Activated CD8-positive, alpha-beta memory T cell treated with anti-CD3 and anti-CD28 coated beads, Interleukin-2, amount 50 U/mL, for 4 hours (primary cell): ENCODE measurements at places on chromosomes 11 and 22.

DNA sequence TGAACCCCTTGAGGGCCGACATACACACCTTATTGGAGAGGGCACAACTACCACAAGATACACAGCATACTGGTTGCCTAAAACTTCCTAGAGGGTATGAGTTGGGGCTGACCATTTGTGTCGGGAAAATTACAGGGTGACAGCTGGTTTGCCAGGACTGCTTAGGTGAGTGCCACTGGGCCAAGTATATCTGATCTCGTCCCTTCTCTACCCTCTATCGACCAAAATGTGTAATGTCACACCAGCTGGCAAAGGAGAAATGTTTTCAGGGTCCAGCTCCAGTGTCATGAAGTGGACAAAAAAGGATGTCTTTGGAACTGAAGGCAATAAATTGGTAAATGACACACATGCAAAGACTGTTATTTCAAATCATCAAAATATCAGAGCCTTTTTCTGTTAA, 126.1 kb downstream of the PGR start:
- no peak for DNase-seq

DNA sequence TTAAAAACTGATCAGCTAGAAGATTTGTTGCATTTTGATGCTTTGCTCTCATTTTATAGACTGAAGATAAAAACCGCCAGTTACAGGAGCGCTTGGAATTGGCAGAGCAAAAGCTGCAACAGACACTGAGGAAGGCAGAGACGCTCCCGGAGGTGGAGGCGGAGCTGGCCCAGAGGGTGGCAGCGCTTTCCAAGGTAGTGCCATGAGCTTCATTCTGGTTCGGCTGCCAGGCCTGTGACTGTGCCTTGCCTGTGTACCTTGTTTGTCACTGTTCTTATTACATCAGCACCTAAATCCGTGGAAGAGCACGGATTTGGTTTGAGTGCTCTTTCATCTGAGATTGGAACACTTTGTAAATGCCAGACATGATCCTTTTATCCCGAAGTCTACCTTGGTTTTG, 61.4 kb downstream of the PPFIA1 start:
- no peak for DNase-seq

- no peak for DNase-seq
These were observed 381.9 kb downstream of the CADM1 start for GRCh38 chr11:115122274-115122673.

DNA sequence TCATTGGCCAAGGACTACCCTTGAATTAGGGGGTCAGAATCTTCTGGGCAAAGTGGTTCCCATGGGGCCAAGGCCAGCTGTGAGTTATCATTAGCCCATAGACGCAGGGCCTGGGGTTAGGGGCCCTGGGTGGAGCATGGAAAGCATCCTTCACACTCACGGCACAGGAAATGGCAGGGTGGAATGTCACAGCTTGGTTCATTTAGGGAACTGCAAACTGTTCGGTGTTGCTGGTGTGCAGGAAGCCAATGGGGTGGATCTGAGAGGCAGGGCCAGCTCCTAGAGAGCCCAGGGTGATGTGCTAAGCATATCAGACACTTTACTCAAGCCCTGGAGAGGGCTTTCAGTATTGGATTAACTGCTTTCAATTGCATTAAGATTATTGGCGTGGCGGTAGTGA, 42.9 kb downstream of the TECTA start:
- no peak for DNase-seq

- DNase-seq = no peak
These were observed 148.8 kb downstream of the JRKL start for GRCh38 chr11:96538622-96539021.

GRCh38 chr11:64239662-64240434, 1.0 kb upstream of the FKBP2 start:
- DNase-seq = no peak

DNA sequence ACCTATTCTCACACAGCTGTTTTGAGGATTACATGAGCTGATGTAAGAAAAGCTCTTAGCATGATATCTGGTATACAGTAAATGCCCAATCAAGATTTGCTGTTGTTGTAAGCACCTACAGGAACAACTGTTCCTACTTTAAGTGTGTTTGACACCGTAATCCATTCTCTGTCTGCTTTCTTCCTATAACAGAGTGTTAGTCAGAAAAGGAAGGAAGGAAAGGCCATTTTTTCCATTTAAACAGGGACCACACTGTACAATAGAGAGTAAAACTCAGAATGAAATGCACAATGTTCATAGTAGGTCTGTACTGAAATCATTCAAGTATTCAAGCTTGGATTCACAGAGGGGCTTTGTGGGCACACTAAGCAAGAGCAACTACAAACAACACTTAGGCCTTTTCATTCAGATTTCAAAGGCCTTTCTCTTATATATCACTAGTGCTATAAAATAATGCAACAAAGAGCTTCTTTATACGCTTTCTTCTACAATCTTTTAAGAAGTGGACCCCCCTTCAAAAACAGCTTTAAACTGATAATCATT, 21.5 kb downstream of the MTCH2 start:
- no peak for DNase-seq
